Astrocyte of the hippocampus (primary cell): ENCODE measurements at places on chromosomes 5 and 9.

DNA sequence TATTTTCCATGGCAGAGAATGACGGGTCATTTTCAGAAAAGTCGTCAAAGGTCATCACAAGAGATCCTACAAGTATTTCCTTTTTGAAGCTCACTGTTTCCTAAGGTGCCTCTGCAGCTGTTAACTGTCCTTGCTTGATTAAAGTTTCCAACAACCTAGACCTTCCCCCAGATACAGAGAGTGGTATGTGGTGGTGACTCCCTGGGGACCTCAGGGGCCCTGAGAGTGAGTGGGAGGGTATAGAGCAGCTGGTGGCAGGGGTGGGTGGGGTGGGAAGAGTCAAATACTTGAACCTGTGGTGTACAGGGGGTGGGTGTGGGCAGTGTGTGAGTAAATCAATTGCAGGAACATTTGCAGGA is 1.6 kb upstream of the CD72 start:
- no peak for DNase-seq

GRCh38 chr9:110399983-110400382 is 62.3 kb upstream of the TXNDC8 start:
- peak; percentile 11 for DNase-seq

GRCh38 chr9:17280350-17281012 is 145.6 kb downstream of the CNTLN start:
- peak; percentile 52 for DNase-seq

DNA sequence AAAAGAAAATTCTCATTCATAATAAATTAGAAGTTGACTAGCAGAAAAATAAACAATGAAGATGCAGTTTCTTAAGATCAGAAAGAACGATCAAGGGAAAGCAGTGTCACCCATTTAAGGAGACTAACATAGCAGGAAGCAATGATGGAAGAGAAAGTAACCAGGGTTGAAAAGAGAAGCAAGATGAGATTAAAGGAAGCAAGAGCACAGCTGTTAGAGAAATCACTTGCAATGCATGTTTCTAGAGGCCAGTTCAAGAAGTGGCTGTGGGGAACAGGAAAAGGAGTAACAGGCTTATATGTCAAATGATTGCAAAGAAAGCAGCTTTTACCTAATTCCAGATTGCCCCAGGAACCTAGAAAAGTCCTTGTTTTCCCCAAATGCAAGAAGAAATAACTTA is 46.8 kb upstream of the SLC1A1 start:
- no peak for DNase-seq

GRCh38 chr5:9099689-9100088 is 446.2 kb downstream of the SEMA5A start:
- no peak for DNase-seq

DNA sequence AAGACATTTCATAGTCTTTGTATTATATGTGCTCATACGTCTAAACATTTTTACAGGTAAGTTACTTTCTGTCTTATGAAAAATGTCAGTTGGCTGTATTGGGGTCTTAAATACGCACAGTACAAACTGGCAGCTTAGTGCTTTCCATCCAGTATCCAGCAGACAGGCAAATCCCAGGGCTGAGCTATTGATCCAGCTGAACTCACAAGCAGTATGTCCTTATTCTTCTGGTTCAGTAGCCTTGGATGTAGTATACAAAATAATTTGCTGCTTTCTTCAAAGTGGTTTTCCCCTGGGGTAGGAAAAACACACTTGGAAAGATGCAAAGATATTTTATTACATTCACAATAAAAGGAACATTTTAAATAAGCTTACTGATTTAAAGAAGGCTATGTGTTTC is 617.2 kb downstream of the NR2F1-AS1 start:
- DNase-seq = no peak

GRCh38 chr5:10489810-10490426 is 48.2 kb downstream of the ROPN1L start:
- no peak for DNase-seq

- DNase-seq = no peak
Measured at GRCh38 chr9:106233116-106233515, 538.8 kb downstream of the TMEM38B start.

DNA sequence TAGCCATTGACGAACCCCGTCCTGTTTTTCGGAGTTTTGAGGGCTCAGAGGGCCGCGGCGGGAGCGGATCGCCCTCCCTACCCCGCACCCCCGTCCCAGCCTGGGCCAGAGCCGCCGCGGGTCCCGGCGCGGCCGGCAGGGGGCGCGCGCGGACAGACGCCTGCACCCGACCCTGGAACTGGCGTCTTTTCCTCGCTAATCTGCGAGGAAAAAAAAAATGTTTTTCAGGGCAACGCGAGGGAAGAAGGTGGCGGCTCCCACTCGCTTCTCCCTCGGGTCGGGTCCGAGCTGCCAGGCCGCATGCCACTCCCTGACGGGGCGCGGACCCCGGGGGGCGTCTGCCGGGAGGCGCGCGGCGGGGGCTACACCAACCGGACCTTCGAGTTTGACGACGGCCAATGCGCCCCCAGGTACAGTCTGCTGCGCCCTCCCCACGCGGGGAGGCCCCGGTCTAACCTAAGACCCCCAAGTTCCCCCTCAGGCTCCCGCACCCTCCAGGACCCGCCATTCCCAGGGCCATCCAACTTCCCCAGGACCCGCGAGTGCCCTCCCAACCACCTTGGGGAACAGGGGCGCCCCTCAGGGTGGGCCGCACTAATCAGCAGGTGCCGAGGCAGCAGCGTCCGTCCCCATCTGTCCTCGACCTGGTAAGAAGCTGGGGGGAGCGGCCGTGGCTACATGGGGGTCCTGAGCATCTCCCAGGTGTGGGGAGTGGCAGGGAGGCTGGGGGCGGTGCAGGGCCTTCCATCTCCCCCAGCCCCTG is at the start of gene KCNT1:
KCNT1 (plus strand) TSS at position 227 of the 763 bp plus-strand sequence; CDS start at position 301, 74 bp downstream.
- DNase-seq = peak; percentile 81

DNA sequence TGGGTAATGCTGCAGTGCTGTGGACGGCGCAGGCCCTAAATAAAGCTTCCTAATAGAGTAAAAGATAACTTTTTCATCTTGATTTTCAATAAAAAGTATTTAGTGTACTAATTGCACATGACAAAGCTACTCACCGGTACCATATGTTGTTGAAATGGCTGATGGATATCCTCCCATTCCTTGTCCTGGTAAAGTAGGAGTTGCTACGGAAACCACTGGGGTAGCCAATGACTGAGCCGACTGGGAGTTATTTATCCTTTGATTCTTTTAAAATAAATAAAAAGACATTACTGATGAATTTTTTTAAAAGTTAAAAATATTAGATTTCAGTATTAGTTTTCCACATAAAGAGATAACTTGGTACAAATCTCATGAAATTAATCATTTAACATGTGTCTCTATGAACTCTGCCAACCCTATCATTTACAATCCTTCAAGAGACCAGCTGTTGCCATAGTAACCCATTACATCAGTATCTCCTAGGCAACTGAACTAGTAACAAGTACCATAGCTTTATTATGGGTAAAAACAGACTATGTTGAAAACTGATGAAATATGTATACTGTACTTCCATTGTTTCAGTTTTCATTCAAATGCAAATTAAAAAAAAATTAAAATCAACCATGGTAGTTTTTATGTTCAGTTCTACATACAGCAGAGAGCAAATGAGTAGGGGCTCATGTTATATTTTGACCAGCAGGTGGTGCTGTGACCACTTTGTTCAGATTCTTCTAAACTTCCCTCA is 153.7 kb downstream of the MEF2C start:
- peak; percentile 90 for DNase-seq

DNA sequence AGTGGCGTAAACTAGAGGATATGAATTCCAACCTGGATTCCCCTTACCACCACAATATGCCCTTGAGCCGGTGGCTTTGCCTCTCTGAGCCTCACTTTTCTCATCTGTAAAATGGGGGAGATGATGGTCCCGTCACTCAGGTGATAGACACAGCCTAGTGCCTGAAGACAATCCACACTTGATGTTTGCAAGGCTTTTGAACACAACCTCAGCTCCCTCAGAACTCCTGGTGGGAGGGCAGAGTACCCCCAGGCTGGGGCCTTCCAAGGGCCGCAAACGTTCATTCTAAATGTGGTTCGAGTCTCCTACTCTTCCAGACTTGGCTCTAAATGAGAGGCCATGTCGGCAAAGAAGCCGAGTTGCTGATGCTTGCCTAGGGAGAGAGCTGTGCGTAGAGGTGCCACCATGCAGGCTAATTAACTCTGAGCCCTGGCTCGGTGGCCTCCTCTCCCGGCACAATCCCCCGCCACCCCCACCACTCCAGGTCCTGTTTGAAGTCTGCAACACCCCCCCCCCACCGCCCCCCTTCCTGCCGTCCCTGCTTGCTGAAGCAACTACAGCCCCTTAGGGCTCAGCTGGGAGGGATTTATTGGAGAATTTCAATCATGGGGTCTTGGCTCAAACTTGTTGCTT is 97.7 kb upstream of the LMX1B start:
- DNase-seq = no peak

DNA sequence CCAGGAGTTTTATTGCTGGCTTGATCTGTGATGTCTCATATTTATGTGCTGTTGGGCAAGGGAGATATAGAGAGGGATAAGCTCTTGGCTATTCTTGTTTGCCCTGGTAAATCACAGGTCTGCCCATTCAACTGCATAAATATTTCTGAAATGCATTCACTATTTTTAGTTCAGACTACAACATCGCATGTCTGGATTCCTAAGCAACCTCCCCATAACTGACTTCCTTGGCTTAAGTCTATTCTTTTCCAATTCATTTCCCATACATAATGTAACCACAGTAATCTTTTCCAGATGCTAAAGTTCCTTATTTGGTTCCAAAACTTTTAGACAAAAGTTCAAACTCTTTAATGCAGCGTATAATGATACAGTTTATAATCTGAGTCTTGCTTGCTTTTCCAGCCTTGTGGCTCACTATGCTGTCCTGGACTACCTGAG is 321.4 kb upstream of the ACTBL2 start:
- peak; percentile 91 for DNase-seq

GRCh38 chr5:1099926-1100663 is 11.8 kb downstream of the SLC12A7 start:
- peak; percentile 61 for DNase-seq

DNA sequence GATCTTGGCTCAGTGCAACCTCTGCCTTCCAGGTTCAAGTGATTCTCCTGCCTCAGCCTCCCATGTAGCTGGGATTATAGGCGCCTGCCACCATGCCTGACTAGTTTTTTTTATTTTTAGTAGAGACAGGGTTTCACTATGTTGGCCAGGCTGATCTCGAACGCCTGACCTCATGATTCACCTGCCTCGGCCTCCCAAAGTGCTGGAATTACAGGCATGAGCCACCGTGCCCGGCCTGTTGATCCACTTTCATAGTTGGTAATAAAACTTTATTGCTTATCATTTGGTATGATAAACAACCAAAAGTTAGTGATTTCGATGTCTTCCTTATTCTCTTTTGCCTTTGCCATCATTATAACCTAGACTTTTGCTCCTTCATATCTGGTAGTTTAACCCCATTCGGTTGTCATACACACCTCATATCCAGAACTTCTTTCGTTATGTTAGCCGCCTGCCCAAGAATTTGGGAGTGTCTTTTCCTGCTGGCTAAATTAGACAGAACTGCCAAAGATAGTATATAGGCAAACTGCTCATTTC is 45.0 kb downstream of the UBE2R2 start:
- no peak for DNase-seq

DNA sequence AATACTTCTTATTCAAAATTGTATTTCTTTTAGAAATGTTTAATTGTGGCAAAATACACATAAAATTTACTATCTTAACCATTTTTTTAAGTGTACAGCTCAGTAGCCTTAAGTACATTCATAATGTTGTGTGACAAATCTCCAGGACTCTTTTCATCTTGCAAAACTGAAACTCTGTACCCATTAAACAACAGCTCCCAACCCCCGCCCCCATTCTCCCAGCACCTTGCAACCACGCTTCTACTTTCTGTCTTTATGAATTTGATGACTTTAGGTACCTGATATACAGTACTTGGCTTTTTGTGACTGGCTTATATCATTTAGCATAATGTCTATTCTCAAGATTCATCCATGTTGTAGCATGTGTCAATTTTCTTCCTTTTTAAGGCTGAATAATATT is 2.8 kb upstream of the IL5 start:
- DNase-seq = no peak

DNA sequence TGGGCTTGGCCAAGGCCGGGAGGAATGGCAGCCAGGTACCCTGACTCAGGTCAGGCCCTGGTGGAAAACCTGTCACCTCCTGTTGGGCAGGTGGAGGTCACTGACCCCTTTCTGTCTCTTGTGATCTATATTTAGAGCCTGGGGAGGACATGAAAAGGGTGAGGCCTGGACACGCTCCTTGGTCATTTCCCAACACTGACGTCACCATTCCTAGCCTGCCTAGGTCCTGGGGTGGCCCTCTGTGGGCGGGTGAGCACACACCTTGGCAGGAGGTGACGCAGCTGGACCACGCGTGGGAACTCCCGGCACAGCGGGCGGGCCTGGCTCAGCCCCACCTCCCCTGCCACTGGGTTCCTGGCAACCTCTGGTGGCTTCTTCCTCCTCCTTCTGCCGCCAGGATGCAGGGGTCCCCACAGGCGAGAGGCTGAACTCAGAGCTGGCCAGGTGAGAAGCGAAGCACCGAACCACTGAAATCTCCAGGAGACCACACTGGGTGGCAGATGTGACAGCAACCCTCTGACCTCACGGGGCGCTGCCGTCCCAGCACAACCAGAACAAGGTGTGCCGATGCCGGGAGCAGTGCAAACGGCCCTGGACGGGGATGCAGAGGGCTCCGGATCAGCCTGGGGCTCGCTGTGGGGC is 6.4 kb upstream of the RALGDS start:
- DNase-seq = no peak

DNA sequence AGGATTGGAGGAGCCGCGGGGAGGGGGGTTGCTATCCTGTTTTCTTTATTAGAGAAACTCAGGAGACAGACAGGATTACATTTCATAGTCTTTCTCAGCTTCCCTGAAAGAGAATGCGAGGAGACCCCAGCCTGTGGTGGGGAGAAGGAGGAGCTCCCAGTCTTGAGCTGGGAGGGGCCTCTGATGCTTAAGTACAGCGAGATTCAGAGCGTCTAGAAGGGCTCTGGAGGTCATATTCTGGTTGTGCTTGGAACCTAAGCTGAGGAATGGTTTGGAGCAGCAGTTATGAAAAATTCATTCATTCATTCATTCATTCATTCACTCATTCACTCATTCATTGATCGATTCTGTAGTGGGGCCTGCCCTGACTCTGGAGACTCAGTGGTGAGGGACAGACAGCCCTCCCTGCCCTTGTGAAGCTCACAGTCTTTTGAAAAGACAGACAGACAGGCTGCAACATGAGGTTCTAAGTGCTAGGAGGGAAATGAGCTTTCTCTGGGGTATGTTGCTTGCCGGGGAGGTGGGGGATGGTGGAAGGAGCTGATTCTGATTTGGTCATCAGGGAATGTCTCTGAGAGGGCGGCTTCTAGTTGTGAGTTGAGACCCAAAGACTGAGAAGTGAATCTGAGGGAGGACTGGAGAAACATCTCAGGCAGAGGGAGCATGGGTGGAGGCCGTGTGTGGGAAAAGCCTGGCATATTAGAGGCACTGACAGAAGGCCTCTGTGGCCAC is 2.5 kb upstream of the SPRY4 start:
- DNase-seq = peak; percentile 66

- DNase-seq = no peak
Measured at GRCh38 chr9:127104581-127105311, 17.7 kb downstream of the ANGPTL2 start.

GRCh38 chr5:125002727-125003598 is 256.5 kb upstream of the ZNF608 start:
- DNase-seq = peak; percentile 14

GRCh38 chr9:73155968-73156864 is 4.6 kb downstream of the ANXA1 start:
- no peak for DNase-seq

- no peak for DNase-seq
Measured at GRCh38 chr5:9192266-9192665, 353.6 kb downstream of the SEMA5A start.

GRCh38 chr5:54205453-54205852 is 104.9 kb downstream of the ARL15 start:
- DNase-seq = no peak
